CD4-positive, alpha-beta T cell treated with Interleukin-21 for 1 hour (primary cell): ENCODE measurements at places on chromosomes 3 and 15.

DNA sequence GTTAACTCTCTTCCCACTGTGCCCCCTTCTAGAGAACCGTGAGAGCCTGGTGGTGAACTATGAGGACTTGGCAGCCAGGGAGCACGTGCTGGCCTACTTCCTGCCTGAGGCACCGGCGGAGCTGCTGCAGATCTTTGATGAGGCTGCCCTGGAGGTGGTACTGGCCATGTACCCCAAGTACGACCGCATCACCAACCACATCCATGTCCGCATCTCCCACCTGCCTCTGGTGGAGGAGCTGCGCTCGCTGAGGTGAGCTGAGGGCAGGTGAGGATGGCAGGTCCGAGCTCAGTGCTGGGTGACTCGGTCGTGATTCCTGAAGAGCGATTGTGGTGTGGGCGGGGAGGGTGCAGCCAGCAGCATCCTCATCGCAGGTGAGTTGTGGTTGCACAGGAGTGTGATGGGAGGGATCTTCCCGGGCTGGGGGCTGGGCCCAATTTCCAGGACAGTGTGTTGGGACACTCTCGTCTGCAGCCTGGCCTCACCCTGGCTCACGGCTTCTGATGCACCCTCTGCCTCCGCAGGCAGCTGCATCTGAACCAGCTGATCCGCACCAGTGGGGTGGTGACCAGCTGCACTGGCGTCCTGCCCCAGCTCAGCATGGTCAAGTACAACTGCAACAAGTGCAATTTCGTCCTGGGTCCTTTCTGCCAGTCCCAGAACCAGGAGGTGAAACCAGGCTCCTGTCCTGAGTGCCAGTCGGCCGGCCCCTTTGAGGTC lies 8.0 kb downstream of the MCM2 start:
- no peak for DNase-seq

GRCh38 chr3:183797996-183798395 lies 27.4 kb downstream of the MAP6D1 start:
- no peak for DNase-seq

- no peak for DNase-seq
Measured at GRCh38 chr3:156818273-156818651, 7.9 kb upstream of the LEKR1 start.

DNA sequence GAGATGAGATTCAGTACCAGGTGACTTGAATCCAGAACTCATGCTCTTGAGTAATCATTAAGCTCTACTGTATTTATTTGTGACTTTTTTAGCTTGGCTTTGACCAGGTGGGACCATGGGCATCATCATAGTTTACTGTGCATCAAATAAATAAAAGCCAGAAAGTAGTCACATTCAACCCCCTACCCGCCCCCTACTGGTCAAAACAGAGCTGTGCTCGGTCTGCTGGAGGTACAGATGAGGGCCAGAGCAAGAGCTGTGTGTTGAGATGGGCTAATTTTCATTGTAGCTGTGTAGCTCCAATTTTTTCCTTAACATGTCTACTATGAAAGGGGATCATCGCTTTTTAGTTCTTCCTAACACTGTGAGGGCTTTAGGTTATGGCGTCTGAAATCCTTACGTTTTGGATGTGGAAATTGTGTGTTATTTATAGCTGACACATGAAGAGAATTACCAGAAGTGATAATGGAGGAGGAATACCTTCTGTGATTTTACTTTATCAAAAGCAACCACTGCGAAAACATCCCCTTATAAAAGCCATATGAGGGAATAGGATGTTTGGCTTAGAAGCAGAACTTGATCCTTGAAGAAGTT lies 375.1 kb downstream of the PTPRG start:
- no peak for DNase-seq

DNA sequence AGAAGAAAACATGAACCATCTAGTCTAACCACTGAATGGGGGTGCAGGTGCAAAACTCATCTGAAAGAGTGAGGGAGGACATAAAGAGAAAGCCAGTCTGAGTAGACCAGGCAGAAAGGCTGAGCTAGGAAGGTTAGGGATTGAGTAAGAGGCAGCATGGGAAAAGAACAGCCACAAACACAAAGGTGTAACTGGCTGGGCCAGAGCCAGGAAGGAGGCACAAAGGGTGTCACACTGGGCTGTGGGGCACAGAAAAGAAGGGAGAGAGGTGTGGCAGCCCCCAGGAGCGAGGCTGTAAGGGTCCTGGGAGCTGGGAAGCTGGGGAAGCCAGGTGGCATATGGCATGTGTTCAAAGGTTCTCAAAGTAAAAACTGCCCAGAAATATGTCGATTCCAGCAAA lies 18.7 kb downstream of the IGSF11 start:
- DNase-seq = no peak
